ENCODE measurements at places on chromosomes 5 and 9.
A peak's percentile ranks its signal among the peaks of the same experiment; 100 is the strongest.

GRCh38 chr9:13590996-13591395, 311.5 kb upstream of the MPDZ start:
- no peak for DNase-seq

DNA sequence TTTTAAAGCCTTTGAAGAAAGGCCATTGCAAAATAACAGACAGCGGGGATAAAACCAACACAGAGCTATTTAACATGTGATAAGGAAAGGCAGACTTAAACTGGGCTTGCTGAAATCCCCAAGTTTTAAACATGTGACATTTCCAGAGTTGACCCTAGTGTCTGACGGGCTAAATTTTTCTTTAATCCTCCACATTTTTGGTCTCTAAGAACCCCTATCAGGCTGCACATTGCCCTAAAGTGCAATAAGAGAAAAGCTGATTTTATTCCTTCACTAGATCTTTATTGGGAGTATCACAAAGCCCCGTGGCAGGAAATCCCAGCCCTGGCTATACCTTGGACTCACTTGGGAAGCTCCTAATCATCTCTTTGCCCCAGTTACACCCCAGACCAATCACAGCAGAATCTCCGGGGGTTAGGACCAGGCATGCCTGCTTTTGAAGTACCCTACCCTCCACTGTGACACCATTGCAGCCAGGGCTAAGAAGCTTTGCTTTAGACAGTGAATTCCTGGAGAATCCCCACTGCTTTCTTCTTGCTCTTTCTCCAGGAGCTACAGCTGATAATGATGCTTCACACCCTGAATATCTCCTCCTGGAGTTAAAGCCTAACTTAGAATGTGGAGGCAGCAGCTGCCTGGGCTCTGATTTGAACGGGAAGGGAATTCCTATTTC, 20.1 kb upstream of the COL15A1 start:
- no peak for DNase-seq

GRCh38 chr5:14249258-14250082, 106.3 kb downstream of the TRIO start:
- no peak for DNase-seq

- DNase-seq = no peak
Measured at GRCh38 chr9:115229496-115229895, 111.5 kb upstream of the TNC start.

DNA sequence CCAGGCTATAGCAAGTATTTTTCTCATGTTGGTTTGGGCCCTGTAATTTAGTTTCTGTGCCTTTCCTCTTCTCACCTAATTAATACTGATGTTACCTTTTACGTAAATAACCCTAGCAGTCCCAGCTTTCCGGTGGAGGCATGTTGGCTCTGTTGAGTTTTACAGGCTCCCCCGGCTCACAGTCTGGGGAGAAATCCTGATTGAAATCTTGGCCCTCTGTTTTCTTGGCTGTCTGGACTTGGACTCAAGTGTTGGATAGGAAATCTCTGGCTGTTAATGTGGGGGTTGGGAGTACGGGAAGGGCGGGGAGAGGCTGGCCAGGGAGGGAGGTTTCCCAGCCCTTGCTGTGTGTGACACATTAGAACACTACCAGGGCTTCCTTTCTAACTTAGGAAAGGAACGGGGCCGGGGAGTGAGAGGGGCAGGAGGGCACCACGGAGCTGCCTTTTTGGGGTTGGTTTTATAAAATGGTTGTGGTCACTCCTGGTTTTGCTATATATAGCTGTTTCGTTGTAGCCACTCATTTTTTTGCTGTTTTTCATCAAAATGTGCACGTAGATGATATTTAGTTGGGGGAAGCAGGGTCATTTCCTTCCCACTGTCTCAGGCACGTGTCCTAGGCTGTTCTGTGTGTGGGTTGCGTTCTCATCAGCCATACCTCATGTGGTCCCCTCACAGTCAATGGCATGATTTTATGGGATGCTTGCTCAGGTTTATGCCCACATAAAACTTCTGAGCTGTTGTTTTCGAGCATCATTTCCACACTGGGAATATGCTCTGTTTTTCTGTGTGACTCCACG, 11.0 kb downstream of the TRIO start:
- peak; percentile 47 for DNase-seq

GRCh38 chr9:114613919-114614318, 2.8 kb downstream of the TMEM268 start:
- DNase-seq = no peak

GRCh38 chr5:6729386-6730310, 16.4 kb downstream of the TENT4A start:
- no peak for DNase-seq

- no peak for DNase-seq
Measured at GRCh38 chr9:77865385-77866047, 166.1 kb downstream of the GNAQ start.

DNA sequence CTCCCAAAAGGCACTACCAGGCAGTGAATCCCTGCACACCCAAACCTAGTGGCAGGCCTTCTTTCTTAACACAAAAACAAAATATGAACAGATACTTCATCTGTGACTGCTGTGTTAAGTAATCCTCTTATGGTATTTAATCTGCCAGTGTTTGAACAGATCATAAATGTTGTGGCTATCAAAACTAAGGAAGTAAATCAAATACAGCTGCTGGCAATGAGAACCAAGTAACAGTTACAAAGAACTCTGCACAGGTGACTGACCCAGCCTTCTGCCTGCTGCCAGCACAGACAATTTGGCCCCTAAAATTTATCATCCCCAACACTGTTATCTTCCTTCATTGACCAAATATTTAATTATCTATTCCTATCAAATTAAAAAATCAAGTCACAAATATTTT, 78.0 kb downstream of the GNAQ start:
- no peak for DNase-seq

- DNase-seq = no peak
Measured at GRCh38 chr9:85978496-85978895, 37.5 kb downstream of the NAA35 start.

- DNase-seq = no peak
Measured at GRCh38 chr5:38695021-38695958, 138.8 kb upstream of the LIFR start.

- no peak for DNase-seq
Measured at GRCh38 chr5:14472986-14473567, 108.5 kb upstream of the OTULINL start.

- DNase-seq = no peak
Measured at GRCh38 chr5:95009812-95010211, 275.1 kb downstream of the MCTP1 start.

- DNase-seq = no peak
Measured at GRCh38 chr5:171093598-171093997, 215.4 kb upstream of the TLX3 start.

GRCh38 chr5:38453506-38453905, 102.9 kb downstream of the LIFR start:
- DNase-seq = no peak

DNA sequence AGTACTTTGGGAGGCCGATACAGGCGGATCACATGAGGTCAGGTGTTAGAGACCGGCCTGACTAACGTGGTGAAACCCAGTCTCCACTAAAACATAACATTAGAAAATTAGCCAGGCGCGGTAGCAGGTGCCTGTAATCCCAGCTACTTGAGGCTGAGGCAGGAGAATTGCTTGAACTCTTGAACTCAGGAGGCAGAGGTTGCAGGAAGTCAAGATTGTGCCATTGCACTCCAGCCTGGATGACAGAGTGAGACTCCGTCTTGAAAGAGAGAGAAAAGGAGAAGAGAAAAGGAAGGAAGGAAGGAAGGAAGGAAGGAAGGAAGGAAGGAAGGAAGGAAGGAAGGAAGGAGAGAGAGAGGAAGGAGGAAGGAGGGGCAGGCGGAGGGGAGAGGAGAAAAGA, 45.1 kb downstream of the MYO10 start:
- DNase-seq = no peak

GRCh38 chr9:126055381-126055985, 271.1 kb upstream of the MVB12B start:
- no peak for DNase-seq

DNA sequence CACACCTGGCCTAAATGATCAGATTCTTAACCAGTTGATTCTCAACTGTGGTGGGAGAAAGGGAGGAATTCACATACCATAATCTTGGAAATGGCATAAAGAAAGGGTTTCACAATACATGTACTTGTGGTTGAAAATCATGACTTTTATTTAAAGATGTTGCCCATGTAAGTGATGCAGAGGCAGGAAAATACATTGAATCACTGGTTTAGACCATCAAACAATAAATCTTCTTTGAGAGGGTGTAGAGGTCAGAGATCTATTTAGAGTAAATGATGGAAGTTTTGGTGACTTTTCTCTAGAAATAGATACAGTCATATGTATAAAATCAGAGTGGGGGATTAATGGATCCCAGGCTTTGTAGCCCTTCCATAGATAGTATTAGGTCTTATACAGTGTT, 15.4 kb downstream of the NDUFS4 start:
- no peak for DNase-seq

GRCh38 chr5:177302354-177303110, 987 bp downstream of the RAB24 start:
- no peak for DNase-seq

- no peak for DNase-seq
Measured at GRCh38 chr9:17191082-17191481, 56.2 kb downstream of the CNTLN start.

DNA sequence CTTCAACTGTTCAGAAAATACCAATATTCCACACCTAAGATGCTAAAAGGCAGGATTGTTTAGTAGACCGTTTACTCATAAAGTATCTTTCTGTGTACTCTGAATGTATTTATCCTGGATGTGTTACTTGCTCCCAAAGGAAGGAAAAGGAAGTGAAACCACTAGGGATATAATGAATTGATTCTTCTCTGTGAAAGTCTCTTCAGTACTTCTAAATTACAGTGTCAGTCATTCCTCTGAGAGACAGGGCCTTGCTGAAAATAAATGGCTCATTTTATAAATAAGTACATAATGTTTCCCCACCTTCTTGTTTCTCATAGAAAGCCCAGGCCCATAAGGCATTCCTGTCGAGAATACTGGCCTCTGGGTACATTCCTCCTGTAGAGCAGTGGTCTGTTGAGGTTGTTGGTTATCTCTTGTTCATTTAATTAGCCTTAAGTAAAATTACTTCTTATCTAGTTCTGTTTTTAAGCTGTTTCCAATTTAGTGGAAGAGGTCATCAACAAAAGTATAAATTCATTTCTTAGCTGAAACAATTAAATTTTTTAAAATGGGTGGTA, 1.6 kb downstream of the HAPLN1 start:
- no peak for DNase-seq

- DNase-seq = no peak
Measured at GRCh38 chr5:159657298-159657697, 259.0 kb upstream of the ADRA1B start.

GRCh38 chr5:138972836-138973235, 97.7 kb upstream of the LRRTM2 start:
- DNase-seq = no peak

- no peak for DNase-seq
Measured at GRCh38 chr5:11594021-11594420, 310.2 kb downstream of the CTNND2 start.

DNA sequence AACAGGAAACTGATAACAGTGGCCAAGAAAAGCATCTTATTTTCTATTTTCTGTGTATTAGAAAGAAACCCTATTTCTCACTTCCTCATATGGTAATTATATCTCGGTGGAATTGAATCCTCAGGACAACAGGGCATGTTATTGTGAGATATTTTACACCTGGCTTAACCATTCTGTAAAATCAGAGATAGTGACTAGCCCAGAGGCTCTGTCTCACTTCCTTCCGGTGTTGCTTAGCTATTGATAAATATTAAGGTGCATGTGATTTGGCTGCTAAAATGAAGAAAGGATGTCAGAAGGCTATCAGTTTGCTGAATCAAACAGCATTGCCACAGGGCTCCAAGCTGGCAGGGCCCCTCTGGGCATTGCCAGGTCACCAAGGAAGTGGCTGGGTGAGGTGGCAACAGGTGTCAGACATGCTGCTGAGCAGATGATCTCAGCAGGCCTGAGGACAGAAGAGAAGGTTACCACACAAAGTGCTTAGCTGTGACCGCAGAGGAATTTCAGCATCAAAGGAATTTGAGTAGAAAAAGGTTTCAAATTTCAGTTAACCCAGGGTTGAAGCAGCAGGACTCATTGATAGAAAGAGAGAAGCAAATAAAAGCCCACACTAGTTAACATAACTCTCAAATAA, 330.7 kb downstream of the PDE4D start:
- DNase-seq = no peak

- no peak for DNase-seq
Measured at GRCh38 chr5:171697221-171698102, 88.2 kb upstream of the SMIM23 start.

DNA sequence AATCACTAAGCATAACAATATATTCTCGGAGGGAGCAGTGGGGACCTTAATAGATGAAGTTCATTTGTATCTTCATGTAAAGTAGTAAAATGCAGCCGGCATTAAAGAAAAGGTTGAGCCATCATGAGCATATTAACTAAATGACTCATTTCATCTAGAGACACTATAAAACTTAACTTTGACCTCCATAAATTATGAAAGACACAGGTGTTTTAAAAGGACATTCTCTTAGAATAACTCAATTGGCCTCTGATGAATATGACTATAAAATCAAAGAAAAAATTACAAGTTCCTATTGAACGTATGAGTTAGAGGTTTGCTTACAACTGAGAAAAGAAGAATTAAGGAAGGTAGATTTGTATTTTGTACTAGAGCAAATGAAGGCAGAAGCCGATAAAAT, 220.3 kb downstream of the SEMA5A start:
- no peak for DNase-seq

DNA sequence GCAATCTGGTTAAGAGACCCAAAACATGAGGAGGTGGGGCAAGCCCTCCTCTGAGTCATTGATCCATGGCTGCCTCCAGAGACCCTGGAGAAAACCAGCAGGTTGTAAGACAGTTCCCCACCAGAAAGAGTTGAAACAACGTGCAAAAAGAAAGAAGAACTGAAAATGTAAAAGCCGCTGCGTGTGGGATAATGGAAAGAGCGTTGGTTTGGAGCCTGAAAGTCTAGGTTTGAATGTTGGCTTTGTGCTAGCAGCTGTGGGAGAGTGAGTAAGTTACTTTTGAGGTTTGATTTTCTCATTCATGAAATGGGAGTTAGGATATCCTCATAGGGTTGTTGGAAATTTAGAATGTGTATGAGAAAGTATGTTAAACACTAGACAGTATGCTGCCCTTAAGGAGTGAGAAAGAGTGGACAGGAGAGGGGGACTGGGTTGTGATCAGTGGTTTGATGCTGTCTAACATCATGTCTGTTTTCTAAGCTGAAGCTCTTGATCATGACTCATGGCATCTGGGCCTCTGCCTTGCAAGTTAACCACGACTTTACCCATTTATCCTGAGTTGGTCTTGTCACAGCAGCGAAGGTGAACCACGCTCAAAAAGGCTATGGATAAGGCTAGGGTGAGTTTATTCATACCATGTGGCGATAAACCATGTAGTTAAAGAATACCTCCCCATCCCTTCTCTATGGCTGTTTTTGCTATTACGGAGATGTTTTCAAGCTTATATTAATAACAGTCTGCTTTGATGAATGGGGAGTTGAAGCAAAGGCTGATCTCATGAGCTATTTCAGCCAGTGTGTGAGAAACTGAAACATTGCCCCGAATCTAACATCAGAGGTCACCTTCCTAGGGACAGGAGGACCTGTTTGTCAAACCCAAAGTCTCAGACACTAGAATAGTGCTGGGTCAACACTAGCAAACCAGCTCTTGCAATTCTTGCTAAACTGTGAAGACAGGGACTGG, 41.3 kb downstream of the ZNF366 start:
- no peak for DNase-seq

GRCh38 chr5:78979117-78979742, 5.9 kb downstream of the ARSB start:
- no peak for DNase-seq

- no peak for DNase-seq
Measured at GRCh38 chr5:173451651-173452050, 123.4 kb upstream of the STC2 start.

- no peak for DNase-seq
Measured at GRCh38 chr5:142658278-142658677, 27.6 kb downstream of the FGF1 start.

All from globus pallidus (tissue), 1 donor.